ENCODE measurements at places on chromosomes 6 and 20.
A peak's percentile ranks its signal among the peaks of the same experiment; 100 is the strongest.

GRCh38 chr6:149015535-149016525 is 269.0 kb downstream of the UST start:
- no peak for DNase-seq

DNA sequence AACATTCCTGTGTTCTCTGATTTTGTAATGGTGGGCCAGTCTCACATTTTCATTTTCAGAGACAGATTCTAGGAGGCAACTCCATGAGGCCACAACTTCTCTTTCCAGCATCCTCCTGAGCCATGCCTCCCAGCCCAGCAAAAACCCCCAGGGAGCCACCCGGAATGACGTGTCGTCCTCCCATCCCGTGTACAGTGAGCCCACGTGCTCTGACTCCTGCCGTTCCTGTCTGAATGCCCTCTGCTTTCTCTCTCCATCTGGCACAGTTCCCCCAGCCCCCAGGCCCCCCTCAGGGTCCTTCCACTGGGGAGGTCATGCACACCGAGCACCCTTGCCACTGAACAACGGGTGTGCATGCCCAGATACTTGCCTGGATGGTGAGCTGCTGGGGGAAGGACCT is 38.0 kb downstream of the C20orf203 start:
- no peak for DNase-seq

GRCh38 chr6:155530219-155530834 is 74.7 kb upstream of the NOX3 start:
- peak; percentile 60 for DNase-seq

- no peak for DNase-seq
These were observed 693 bp upstream of the SLC29A1 start for GRCh38 chr6:44222486-44223318.

DNA sequence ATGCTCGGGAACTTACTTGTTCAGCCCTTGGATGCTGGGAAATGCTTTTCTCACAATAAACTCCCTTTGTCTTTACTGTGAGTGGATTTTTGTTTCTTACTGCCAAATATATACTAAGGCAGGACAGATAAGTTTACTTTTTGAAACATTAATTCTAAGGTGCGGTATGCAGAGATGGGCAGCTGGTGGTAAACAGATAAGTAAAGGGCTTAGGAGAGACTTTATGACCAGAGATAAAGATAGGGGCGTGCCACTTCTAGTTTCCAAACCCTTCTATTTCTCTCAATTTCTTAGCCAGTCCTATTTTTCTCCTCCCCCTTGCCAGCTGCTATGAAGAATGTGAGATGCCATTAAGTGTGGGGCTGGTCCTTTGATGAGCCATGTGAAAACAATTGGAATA is 16.3 kb downstream of the SAMD3 start:
- no peak for DNase-seq
